NCI-H187 treated with DMSO at 0.1 percent for 48 hours (cell line): ENCODE measurements at places on chromosomes 4 and X.

DNA sequence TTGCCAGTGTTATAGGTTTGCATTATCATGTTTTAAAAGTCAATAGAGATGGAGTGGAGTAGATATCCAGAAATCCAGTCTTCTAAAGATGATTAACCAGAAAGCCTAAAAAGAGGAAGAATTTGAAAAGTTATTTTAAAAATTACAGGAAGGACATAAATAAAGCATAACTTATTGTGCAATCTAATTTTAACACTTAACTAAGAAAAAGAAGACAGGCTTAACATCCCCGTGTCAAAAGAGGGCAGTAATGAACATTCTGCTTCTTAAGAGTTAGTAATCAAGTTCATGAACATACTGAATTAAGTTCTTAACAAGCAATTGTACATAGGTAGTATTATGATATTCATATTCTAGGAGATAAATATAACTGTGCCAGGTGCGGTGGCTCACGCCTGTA, 39.3 kb downstream of the ELF2 start:
- DNase-seq = no peak

DNA sequence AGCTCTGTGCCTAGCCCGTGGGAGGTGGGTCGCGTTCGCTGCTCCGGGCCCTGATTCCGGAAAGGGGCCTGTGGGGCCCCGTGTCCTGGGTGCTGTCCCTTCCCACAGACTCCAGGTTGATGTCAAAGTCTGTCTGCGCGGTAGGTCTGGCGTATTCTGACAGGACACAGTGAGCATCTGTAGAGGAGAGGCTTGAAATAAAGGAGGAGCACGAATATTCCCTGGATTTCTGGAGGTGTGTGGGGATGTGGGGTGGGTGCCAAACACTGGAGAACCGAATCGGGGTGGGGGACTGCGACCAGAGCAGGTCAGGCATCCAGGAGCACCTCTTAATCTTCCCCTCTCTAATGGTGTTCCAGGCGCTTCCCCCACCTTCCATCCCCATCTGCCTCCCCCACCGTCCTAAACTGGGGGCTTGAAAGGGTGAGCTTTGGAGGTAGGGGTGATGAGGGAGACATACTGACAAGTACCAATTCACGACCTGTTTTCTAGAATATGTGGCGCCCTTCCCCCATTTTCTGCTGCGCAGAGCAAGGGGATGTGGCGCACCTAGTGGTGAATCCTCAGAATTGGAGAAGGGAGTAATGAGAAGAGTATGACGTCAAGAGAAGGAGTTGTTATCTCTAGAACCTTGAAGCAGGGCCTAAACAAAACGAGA, 877 bp downstream of the GPRASP1 start:
- no peak for DNase-seq

- DNase-seq = no peak
Measured at GRCh38 chr4:180827232-180828009, 1415.8 kb upstream of the TENM3 start.

GRCh38 chr4:105386012-105386411, 87.8 kb downstream of the PPA2 start:
- no peak for DNase-seq

DNA sequence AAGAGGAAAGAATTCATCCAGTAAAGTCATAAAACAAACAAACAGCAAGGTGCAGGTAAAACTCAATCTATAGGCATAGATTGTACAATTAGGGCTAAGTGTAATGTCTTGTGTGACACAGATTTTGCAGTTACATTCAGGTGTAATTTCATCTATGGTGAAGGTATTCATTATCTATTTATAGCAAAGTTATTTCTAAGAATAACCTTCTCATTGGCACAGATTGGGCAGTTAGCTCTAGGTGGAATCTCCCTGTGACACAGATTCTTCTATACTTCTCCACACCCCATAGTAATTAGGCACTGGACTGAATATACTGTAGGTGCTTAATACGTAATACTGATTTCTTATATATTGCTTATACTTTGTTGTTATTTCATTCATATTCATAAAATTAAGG, 66.8 kb downstream of the COL25A1 start:
- DNase-seq = no peak

DNA sequence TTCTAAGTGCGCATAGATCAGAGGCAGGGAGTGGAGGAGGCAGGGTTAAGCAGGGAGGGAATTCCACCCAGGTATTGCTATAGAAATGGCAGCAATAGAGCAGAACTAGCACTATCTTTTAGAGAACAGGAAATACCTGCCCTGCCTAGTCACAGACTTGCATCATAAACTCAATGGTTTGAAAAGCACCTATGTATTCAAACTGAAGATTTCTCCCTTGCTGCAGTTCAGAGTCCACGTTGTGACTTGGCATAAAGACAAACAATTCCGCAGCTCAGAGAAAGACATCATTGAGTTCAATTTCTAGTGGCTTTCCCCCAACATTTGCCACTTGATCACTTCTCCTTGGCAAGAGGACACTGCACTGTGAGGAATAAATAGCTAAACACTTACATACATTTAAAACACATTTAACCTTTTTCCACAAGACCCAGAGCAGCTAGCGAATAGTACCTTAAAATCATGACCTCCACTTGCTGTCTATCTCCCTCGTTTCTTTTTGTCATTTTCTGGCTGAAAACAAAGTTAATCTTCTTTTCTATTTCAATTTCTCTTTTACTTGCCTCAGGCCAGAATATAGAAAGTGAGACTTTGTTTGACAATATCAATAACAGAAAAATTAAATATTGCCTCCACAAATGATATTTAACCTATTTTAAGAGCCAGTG, 42.4 kb downstream of the SLC7A11 start:
- no peak for DNase-seq

- DNase-seq = no peak
Measured at GRCh38 chrX:19535476-19535875, 20.2 kb upstream of the MAP3K15 start.

DNA sequence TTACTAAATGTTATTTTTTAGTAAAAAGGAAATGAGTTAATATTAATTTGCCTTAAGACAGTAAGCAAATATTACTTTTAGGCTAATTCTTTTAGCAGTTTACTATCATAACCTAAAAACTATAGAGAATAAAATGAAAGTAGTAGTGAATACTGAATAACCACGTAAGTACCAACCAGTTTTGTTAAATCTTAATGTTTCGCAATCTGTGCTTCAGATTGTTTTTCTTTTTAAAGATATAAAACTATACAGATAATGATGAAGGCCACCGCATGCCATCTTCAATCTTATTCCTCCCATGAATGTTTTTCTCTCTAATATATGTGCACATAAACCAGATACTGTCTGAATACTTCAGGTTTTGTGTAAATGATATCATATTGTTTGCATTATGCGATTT, 6.0 kb downstream of the RRH start:
- no peak for DNase-seq

DNA sequence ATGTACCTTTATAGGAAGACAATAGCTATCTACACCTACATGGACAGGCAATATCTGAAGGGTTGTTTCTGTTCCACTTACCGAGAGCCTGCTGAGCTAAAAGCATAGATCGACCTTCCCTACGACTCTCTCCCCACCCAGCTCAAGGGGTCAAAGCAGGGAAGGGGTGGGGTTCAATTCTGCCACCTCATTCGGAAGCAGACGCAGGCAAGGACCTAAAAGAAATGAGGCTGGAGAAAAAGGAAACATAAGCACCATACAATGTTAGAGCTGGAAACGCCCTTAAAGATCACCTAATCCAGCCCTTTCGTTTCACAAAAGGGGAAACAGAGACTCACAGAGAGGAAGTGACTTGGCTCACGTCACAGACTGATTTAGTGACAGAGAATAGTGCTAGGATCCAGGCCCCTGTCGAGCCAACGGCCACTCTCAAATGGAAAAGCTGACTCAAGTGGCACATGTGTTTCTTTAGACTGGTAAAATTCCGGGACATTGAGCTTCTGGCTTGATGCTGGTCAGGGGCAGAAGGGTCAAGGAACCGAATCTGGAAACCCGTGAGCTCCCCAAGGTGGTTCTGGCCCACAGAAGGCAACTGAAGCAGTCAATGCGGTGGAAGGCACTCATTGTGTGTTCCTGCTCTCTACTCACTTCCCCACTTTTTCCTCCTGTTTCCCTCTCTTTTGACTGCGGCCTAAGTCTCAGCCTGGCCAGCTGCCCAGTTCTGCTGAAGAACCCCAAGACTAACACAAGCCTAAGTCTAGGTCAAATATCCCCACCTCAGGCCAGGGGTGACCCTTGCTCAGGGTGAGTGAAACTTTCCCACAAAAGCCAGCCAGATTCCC, 7.5 kb downstream of the SEPTIN6 start:
- DNase-seq = peak; percentile 40

GRCh38 chr4:174595141-174595929, 73.0 kb upstream of the HPGD start:
- DNase-seq = no peak

DNA sequence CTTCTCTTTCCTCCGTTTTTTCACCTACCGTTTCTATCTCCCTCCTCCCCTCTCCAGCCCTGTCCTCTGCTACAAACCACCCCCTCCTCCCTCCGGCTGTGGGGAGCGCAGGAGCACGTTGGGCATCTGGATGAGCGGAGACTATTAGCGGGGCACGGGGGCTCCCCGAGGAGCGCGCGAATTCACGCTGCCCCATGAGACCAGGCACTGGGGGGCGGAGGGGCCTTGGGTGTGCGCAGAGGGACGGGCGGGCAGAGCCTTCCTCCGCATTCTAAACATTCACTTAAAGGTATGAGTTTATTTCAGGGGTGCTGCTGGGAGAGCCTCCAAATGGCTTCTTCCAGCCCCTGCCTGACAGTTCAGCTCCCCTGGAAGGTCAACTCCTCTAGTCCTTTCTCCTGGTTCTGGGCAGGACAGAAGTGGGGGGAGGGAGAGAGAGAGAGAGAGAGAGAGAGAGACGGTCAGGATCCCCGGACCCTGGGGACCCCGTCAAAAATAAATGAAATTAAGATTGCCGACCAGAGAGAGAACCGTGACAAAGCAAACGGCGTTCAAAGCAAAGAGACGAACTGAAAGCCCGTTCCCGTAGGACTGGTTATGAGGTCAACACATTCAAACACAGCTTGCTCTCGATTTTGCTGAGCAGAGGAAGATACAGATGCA, 5.0 kb downstream of the SHOX start:
- DNase-seq = no peak

- no peak for DNase-seq
Measured at GRCh38 chr4:55617587-55618197, 18.4 kb downstream of the NMU start.

DNA sequence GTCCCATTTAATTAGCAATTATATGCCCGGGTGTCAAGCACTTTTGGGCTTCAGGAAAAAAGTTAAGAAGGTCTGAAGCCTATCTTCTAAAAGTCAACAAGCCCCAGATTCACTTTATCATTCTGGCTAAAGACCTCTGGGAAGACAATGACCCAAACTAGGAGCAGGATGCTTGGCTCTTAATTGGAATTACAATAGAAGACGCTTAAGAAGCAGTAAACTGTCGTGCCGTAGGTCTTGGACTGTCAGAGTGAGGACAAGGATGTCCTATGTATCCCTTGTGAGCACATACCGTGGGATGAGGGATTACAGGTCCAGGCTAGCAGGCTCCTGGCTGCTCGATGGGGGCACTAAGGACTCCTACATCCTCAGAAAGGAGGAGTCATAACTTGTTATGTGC, 3.2 kb upstream of the ARHGAP36 start:
- no peak for DNase-seq

GRCh38 chrX:135257469-135257868, 5.6 kb downstream of the ETDA start:
- no peak for DNase-seq

DNA sequence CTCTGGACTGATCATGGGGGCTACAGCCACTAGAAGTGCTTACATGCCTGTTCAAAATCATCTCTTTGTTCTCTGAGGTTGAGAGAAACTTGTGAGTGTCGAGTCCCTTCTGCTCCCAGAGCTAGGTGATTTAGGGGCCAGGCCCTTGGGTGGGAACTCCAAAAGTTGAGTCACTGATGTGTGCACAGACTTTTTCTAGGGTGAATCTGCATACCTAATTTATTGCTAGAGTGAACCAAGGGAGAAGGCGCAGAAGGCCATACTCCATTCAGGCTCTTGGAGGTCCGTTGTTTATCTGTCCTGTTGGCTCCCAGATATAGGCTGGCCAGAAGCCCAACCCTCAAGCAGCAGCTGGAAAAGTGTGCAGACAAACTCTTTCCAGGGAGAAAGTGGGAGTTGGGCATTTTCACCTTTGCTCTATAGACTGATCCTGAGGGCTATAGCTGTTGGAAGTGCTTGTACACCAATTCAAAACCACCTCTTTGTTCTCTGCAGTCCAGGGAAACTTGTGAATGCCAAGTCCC, 80.8 kb upstream of the ARX start:
- no peak for DNase-seq

GRCh38 chrX:100994352-100995281, 25.1 kb downstream of the ARL13A start:
- no peak for DNase-seq

GRCh38 chr4:87026800-87027495, 92.1 kb downstream of the AFF1 start:
- no peak for DNase-seq

- no peak for DNase-seq
Measured at GRCh38 chrX:153689654-153690465, 2.1 kb downstream of the SLC6A8 start.

DNA sequence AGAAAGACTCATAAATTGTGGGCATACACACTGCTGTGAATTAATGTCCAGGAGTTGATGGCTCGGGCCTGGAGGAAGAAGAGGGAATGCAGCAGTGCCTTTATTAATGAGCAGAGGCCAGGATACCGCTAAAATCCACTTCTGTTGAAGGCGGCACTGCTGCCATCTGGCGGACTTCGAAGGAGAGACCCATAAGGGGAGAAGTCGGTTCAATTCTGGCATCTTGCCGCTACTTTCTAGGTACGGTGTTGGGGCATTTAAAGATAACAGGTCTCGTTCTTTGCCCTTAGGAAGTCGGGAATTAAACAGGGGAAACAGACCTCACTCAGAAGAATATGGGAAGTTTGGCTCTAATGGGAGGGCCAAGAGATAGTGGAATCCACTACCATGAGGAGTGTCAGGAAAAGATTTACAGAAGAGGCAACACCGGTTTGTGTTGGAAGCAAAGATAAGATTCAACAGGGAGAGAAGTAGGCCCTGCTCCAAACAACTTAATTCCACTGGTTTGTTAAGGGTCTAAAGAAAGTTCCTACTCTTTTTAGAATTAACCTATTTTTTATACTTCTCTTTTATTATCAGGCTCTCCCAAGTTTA, 133.6 kb upstream of the GIMD1 start:
- no peak for DNase-seq

- no peak for DNase-seq
Measured at GRCh38 chr4:80235451-80235850, 31.0 kb upstream of the FGF5 start.
